HTR-8/SVneo (cell line): ENCODE measurements at places on chromosomes 4 and X.

GRCh38 chrX:96591421-96591820 lies 93.2 kb upstream of the DIAPH2 start:
- no peak for DNase-seq

- DNase-seq: no peak
Measured at GRCh38 chrX:12245650-12246645, 107.7 kb downstream of the FRMPD4 start.

DNA sequence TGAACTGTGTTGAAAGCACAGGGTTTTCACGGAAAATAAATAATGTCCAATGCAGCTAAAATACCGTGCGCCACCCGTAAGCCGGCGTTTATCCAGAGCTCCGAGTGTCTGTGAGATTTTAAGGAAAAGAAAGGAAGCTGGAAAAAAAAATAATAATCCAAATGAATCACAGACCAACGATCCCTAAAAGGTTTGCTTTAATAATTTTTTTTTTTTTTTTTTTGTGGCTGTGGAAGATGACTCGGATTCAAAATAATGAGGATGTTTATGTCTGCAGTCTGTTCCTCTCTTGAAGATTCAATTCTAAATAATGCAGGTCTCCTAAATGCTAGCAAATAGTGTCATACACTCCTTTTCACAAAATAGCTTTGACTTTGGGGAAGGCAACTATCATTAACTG lies 84.6 kb upstream of the PPP2R3B start:
- no peak for DNase-seq

- DNase-seq: peak; percentile 50
Measured at GRCh38 chrX:111680988-111681779, at the start of gene ALG13. TSS of gene ALG13 (plus strand) at chrX:111681170. CDS start at chrX:111681219, 49 bp downstream.

DNA sequence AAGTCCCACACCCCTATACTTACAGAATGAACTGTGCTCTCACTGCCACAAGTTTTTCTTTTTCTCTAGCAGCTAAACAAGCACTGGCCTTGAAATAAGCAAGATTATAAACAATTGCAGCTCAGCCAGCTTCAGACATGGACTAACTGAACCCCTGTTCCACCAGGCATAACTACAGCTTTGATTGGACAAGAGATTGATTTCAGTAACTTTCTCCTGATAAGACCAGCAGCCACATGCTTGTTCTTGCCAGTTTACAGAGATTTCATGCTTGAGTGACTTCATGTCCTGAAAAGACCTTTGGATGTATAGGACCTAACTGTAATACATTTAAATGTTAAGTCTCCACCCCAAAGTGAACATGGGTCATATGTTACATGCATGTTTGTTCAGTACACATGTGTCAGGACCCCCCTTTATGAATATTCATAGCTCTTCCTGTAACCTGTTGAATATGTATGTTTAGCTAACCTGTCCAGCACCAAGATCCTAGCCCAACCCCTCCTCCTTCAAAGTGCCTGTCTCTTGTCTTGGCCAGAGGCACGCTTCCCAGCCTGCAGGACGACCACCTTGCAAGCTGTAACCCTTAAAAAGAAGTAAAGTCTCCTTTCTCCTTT lies 27.9 kb downstream of the ZNF275 start:
- DNase-seq: no peak

DNA sequence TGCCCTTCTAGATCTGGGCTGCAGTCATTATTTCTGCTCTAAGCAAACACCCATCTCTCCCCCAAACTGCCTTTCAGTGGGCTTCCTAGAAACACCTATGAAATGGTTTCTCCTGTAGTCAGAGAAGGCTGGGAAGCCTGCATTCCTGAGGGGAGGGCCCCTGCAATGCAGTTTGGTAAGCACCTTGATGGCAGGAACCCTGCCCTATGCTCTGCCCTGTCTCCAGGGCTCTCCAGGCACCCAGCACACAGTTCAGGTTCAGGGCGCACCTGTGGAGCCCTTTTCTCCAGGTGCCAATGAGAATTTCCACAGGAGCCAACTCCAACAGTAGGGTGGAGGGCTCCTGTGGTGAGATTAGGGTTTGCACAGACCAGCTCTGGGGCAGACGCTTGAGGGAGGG lies 69.1 kb upstream of the FBXW7 start:
- no peak for DNase-seq

- peak; percentile 28 for DNase-seq
Measured at GRCh38 chrX:26851981-26852380, 611.2 kb downstream of the PPP4R3C start.
